ENCODE measurements at places on chromosomes 1 and 21.

GRCh38 chr1:112296908-112297307 lies 99.1 kb upstream of the CTTNBP2NL start:
- no peak for DNase-seq

- no peak for DNase-seq
Observed at GRCh38 chr1:40477678-40478053, 576 bp downstream of the ZFP69 start.

- no peak for DNase-seq
Observed at GRCh38 chr1:157984469-157984868, 9.0 kb upstream of the KIRREL1 start.

DNA sequence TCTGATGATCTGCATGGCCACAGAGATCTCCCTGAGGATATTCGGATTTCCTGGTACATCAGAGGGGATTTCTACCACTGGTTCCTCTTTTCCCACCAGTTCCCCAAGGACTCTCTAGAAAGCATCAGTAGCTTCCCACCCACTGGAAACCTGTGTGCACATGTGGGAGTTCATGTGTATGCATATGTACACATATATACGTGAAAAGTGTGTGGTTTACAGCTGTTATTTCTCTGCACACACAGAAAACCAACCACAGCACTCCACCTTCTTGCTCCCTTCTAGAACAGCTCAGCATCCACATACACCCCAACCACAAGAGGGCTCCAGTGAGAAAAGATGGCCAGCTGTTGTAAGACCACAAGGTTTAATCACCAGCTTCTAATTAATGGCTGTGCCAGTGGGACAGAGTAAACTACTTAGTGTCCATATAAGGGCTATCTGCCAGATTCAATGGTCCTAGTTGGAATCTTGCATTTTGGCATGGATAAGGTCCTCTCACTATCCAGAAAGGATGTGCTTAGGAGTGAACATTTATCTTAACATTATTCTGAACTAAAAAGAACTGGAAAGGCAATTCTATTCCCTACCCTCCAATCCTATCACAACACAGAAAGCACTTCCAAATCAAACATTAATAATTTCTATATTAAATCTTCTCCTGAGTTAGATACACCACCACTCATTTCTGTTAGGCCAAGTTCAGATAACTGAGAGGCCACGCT lies 24.1 kb downstream of the GPR3 start:
- DNase-seq, result no peak

GRCh38 chr1:86228546-86228945 lies 72.0 kb upstream of the COL24A1 start:
- no peak for DNase-seq

GRCh38 chr21:24428591-24429199 lies 1178.6 kb downstream of the MRPL39 start:
- no peak for DNase-seq

DNA sequence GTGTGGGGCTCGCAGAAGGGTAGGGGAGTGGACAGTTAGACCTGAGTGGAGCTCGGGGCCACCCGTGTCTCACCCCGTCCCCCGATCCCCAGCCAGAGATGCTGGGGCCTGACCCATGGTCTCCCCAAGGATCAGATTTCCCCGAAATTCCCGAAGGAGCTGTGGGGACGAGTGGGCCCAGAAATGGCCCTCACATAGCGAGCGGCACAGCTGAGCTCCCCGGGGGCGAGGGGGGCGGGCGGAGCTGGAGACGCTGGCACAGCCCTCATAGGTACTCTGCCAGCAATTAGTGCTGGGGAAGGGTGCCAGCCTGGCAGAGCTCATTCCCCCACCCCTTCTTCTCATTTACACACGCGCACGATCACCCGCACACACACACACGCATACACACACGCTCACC lies 9.2 kb downstream of the CASZ1 start:
- no peak for DNase-seq

DNA sequence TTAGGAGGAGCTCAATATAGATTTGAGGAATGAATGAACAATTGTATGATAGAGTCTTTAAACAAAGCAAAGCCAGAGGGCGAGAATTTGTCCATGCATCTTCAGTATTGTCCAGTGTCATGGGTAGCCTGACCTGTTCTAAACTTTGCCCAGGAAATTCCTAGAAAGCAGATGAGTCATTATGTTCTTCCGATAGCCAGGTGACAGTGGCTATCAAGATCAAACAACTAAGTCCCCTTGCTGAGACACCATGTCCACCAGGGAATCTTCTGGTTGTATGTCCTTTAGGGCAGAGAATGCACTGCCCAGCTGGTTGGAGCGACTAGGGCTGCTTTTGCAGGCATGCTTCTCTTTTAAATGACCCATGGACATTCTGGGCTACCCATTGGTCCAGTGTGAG lies 1.8 kb upstream of the SLC26A9 start:
- no peak for DNase-seq

DNA sequence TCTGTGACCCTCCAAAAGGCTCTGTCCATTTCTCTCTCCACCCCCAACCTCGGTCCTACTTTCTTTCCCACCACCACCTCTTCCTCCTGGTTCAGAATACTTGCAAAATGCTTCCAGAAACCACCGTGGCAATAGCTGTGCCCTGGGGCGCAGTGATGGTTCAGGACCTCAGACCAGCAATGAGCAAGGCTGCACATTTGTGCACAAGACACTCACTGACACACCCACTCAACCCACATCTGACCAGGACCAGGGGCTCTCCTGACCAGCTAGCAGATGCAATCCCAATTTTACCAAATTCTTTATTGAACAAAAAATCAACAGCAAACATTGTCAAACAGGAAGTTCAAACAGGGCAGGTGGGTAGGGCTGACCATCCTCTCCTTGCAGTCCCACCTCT lies 25.7 kb downstream of the SPOCD1 start:
- DNase-seq, result no peak

DNA sequence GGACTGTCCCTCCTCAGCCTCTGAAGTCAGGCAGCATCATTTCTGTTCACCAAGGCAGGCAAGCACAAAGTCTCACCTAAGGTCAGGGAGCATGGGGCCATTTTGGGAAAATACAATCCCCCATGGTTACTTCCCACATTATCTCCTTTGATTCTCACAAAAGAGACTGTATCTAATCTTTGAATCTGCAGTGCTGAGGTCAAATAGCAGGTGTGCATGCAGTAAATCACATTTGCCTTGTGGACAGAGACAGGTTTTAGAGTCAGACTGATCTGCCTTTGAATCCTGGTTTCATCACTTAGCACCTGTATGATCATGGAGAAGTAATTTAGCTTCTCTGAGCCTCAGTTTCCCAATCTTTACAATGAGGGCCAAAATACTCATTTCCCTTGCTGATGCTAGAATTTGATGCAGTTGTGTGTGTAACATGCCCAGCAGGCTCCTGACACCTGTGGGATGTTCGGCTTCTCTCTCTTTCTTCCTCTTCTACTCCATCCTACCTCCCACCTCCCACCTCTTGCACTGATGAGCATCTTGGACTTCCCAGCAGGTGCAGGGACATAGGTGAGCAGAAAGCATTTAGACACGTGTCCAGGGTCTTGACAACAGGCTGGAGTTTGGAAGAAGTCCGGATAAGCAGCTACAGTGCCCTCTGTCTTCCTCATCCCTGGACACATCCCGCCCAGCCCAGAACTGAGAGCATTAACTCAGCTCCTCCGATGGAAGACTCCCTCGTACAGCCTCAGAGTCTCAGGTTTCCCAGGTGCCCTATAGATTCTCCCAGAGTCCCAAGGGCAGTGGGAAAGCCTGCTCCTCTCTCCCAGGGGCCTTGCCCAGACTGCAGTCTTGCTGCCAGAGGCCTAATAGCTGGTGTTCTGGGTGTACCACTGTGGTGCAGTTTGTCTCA lies 18.9 kb downstream of the NENF start:
- no peak for DNase-seq

- no peak for DNase-seq
Observed at GRCh38 chr21:14678973-14679574, 133.0 kb upstream of the SAMSN1 start.

DNA sequence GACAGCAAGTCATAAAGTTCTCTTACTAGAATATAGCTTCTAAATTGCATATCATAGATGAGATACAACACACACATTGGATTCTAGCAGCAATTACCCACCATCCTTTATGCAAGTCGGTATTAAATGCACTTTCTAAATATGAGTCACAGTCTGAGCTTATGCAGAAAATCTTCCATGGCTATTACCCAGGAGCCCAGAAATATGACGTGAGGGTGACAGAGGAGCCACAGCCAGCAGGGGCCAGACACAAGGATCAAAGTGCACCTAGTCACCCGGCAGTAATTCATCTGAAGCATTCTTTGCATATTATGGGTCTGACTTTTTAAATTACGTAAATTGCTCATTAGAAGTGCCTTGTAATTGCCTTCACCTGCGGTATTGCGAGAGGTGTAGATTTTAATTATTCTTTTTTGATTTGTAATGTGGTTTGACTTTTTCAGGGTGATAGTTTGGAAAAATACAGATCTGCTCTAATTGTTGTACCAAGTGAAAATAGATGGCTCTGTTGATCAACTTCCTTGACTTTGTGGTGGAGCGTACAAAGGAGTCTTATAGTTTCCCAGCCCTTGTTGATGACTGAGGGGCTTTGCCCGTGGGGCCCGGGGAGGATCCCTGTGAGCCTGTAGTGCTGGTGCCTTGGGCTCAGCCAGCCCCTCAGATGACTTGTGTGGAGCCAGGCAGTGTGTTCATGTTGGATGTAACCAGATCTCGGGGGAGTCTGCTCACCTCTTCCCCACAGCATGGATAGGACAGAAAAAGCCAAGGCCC lies 470.0 kb upstream of the VAMP3 start:
- no peak for DNase-seq

DNA sequence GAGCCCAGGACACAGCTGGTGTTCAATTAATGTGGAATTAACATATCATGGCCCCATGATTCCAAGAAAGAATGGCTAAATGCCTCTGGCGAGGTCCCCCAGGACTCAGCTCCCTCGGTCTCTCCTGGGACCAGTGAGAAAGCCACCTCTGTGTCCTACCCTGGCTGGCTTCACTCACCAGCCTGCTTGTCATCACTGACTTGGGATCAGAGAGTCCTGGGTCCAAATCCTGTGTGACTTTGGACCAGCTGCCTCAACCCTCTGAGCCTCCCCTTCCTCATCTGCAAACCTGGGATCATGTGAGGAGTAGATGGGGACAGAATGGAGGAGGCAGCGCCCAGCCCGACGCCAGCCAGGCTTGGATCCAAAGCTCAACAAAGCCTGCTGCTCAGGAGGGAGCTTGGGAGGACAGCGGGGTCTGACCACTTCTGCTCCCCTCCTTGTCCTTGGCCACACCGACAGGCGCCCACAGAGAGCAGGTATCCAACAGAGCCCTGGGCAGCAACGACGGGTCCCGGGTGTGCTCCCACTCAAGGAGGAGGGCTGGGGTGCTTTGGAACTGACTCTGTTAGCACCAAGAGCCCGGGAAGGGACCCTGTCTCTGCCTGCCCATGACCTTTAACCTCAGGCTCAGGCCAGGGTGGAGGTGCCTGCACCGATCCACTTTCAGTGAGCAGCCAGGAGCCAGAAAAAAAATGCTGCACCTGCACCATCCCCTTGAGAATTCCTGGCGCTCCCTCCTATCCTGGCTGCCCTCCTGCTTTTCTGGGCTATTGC lies 3.2 kb downstream of the SH2D5 start:
- no peak for DNase-seq

DNA sequence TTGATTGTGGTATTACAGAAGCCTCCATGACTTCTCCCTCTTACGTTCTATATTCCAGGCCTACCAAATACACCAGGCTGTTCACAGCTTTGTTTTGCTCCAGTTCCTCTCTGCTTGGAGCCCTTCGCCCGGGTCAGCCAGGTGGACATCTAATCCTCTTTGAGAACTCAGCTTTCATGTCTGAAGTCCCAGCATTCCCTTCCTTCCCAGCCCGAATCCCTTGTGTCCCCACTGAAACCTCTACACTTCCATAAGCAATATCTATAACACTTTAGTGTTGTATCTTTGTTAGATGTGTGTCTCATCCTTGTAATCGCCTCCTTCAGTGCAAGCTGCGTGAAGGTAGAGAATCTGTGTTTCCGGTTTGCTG lies 1.9 kb downstream of the RNF11 start:
- DNase-seq, result no peak

DNA sequence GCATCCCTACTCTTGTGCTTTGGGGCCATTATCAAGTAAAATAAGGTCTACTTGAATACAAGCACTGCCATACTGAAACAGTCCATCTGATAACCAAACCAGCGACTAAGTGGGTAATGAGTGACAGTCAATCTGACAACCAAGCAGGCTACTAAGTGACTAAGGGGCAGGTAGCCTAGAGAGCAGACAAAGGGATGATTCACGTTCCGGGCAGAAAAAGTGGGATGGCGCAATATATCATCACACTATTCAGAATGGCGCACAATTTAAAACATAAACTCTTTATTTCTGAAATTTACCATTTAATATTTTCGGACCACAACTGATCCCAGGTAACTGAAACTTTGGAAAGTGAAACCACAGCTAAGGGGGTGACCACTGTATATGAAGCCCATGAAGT lies 17.7 kb downstream of the NGF start:
- no peak for DNase-seq

DNA sequence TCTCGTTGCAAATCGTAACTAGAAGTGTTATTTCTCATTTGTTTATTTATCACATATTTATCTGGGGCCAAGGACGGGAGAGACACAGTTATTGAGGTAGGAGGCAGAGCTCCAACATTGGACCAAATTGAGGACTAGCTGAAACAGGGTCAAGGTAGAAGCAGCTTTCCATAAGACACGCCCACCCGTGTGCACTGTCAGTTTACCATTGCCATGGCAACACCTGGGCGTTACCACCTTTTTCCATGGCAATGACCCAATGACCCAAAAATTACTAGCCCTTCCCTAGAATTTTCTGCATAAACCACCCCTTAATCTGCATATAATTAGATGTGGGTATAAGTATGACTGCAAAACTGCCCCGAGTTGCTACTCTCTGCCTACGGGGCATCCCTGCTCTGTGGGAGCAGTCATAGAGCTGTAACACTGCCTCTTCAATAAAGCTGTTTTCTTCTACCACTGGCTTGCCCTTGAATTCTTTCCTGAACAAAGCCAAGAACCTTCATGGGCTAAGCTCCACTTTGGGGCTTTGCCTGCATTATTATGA lies 72.7 kb downstream of the FBXO2 start:
- no peak for DNase-seq
